ENCODE measurements at places on chromosomes 16 and 17.

- no peak for DNase-seq
Measured at GRCh38 chr17:14845591-14846281, 419.4 kb downstream of the PMP22 start.

GRCh38 chr17:73575470-73576221, 68.6 kb downstream of the SDK2 start:
- no peak for DNase-seq

- no peak for DNase-seq
Measured at GRCh38 chr17:64107500-64108236, 22.3 kb downstream of the ERN1 start.

- DNase-seq = no peak
Measured at GRCh38 chr16:600781-601180, 10.9 kb downstream of the RAB40C start.

Measured in CD4-positive, alpha-beta T cell treated with Interleukin-1 beta for 1 hour (primary cell).